Testis (tissue), 5 donors: ENCODE measurements at places on chromosomes 16 and 17.
A peak's percentile ranks its signal among the peaks of the same experiment; 100 is the strongest.

GRCh38 chr16:8847145-8847544, 21.7 kb downstream of the CARHSP1 start:
- DNase-seq: no peak

DNA sequence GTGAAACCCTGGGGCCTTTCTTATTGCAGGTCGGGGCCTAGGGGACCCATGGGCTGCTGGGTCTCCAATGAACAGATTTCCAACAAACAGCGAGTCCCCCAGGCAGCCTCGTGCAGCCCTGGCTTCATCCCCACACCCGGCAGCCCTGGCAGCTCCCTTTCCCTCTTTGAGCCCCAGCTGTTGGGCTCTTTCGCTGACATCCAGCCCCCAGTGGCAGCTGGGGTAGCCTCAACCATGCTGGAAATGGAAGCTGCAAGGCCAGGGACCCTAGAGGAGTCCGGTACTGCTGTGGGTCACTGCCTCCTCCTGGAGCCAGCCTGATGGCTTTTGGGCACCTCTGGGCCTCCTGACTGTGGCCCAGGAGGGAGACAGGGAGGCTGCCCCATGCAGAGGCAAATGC, 5.9 kb downstream of the RPUSD1 start:
- DNase-seq: no peak

DNA sequence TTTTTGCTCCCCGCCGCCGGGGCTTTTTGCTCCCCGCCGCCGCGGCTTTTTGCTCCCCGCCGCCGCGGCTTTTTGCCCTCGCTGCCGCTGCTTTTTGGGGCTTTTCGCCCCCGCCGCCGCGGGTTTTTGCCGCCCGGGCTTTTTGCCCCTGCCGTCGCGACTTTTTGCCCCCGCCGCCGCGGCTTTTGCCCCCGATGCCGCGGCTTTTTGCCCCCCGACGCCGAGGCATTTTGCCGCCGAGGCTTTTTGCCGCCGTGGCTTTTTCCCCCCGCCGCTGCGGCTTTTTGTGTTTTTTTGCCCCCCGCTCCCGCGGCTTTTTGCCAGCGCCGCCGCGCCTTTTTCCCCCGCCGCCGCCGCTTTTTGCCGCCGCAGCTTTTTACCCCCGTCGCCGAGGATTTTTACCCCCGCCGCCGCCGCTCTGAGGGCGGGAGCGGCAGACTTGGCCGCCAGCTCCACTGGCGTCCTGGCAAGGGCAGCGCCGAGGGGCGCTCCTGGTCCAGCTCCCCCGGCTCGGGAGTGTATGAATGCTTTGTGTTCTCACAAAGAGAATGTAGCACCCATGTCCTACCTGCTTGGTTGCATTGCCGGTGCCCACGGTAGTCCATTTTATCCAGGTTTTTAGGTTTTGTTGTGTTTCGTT, 151.7 kb downstream of the KCNJ18 start:
- DNase-seq: no peak

GRCh38 chr17:11002417-11002816, 164.5 kb upstream of the PIRT start:
- DNase-seq: no peak

GRCh38 chr17:56903560-56903959, 10.3 kb downstream of the TRIM25 start:
- DNase-seq: no peak

DNA sequence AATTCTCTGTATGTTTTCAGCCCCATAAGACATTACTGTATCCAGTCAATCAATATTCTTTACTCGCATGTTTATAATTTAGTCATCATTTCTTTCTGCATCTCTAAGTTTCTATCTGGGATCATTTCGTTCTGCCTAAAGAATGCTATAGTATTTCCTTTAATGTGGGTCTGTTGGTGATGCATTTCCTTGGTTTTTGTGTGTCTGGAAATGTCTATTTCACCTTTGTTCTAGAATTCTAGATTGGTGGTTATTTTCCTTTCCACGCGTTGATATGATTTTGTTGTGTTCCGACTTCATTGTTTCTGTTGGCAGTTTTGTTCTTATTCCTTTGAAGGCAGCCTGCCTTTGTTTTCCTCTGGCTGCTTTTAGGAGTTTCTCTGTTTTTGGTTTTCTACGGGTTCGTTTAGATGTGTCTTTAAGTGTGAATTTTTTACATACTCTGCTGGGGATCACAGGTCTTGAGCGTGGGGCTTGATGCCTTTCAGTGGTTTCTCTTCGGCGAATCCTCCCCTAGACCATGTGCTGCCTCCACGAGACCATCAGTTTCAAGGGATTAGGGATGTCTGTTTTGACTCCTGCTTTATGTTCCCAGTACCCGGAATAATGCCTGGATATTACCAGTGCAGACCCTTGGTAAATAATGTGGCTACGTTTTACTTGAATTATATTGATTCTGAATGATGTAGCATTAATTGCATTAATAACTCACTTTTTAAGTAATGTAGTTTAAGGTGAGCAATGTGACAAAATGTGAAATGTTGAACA, 23.5 kb downstream of the POLR3E start:
- no peak for DNase-seq

- no peak for DNase-seq
Measured at GRCh38 chr16:81629896-81630634, 149.0 kb upstream of the PLCG2 start.

GRCh38 chr16:1275791-1276579, 20.1 kb downstream of the TPSD1 start:
- DNase-seq: no peak

- peak; percentile 67 for DNase-seq
Measured at GRCh38 chr17:386141-386876, 33.7 kb upstream of the RPH3AL start.

GRCh38 chr17:58560511-58560910, 46.1 kb upstream of the MTMR4 start:
- no peak for DNase-seq

- peak; percentile 51 for DNase-seq
Measured at GRCh38 chr16:12811441-12812383, 8.0 kb upstream of the CPPED1 start.

GRCh38 chr17:57670769-57671569, 74.1 kb downstream of the CCDC182 start:
- DNase-seq: peak; percentile 7

GRCh38 chr17:40317345-40317873, 8.4 kb downstream of the RARA start:
- no peak for DNase-seq

GRCh38 chr16:86138121-86139085, 239.4 kb downstream of the IRF8 start:
- DNase-seq: no peak

GRCh38 chr16:255183-255582, 20.6 kb downstream of the RGS11 start:
- no peak for DNase-seq

DNA sequence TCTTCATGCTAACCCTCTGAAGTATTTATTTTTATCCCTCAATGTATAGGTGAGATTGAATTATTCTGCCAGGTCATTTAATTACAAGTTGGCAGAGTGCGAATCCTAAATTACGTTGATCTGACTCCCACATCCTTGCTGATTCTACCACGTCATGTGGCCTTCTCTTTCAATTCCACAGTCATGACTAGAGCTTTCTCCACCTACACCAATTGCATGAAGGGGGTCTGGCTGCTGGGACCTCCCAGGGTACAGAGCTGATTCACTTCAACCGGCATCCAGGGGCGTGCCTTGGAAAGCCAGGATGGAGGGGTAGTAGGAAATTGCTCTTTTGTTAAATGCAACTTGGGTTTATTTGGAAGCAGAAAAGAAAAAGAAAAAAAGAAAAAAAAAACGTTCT, 41.1 kb upstream of the CDH13 start:
- DNase-seq: no peak

GRCh38 chr16:19718624-19718965, 524 bp downstream of the IQCK start:
- DNase-seq: peak; percentile 57

DNA sequence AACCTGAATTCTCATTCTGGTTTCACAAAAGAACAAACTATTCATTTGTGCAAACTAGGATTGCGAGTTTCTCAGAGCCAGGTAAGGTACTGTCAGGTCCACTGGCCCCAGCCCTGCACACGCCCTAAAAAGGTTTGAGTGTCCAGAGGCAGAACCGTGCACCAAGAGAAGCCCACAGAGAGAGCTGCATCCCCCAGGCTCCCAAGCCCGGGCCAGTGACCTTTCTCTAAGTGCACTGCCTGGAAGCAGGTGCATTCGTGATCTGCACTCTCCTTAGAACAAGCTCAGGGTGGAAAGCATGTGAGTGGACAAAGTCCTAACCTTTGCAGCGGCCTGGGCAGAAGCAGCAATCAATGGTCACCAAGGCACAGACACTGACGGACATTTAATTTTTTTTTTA, 26.8 kb downstream of the MEAK7 start:
- no peak for DNase-seq

GRCh38 chr17:2484876-2485275, 26.8 kb downstream of the METTL16 start:
- no peak for DNase-seq

GRCh38 chr17:63665527-63666214, 34.3 kb downstream of the LIMD2 start:
- no peak for DNase-seq

- DNase-seq: peak; percentile 77
Measured at GRCh38 chr17:34511265-34511664, 68.1 kb upstream of the TMEM132E start.

- no peak for DNase-seq
Measured at GRCh38 chr17:6536566-6537065, 19.7 kb downstream of the PITPNM3 start.

- peak; percentile 30 for DNase-seq
Measured at GRCh38 chr16:71440669-71441347, 1.0 kb downstream of the TLE7 start.

GRCh38 chr17:50924800-50925199, 58.6 kb upstream of the TOB1 start:
- no peak for DNase-seq

DNA sequence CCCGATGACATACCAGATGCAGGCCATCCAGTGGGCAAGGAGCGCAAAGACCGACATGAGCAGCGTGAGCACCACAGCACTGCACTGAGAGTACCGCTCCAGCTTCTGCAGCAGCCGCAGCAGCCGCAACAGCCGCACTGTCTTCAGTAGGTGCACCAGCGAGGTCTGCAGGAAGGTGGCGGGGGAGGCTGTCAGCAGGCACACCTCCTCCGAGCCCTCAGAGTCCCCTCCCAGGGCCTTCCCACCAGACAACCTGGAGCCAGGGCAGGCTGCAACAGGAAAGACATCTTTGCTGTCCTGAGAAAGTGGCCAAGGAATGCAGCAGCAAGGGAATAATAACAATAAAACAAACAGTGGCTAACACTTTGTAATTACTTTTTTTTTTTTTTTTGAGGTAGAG, 9.1 kb downstream of the KCNH4 start:
- DNase-seq: no peak
